Urinary bladder (tissue), 4 donors: ENCODE measurements at places on chromosomes 4 and X. TPM values are rescaled to one million over a fixed set of nuclear protein-coding genes. Genes with fewer than 3 reads are reported as not detected.
A peak's percentile ranks its signal among the peaks of the same experiment; 100 is the strongest.

TMPRSS11E gene
- 34.7 TPM for total RNA-seq

HS3ST1 gene
- total RNA-seq: 3.0 TPM

CENPVL1 gene
- total RNA-seq: not detected

DNA sequence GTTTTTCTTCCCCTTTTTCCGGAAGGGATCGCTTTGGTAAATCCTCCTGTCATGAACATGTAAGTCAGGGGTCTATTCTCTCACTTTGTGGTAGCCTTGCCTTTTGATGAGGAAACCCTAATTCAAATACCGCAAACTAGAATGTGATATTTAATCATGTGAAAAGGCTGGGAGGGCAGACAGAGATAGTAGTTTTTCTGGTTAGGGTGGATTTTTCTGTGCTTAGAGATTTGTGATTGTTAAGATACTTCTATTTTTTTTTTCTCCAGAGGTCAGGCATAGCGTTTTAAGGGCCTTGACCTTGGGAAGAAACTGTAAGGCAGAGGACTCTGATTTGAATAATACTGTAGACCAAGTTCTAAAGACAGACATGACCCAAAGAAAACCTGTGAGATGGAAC, 41.8 kb upstream of the PACRGL start:
- no peak for DNase-seq

DNA sequence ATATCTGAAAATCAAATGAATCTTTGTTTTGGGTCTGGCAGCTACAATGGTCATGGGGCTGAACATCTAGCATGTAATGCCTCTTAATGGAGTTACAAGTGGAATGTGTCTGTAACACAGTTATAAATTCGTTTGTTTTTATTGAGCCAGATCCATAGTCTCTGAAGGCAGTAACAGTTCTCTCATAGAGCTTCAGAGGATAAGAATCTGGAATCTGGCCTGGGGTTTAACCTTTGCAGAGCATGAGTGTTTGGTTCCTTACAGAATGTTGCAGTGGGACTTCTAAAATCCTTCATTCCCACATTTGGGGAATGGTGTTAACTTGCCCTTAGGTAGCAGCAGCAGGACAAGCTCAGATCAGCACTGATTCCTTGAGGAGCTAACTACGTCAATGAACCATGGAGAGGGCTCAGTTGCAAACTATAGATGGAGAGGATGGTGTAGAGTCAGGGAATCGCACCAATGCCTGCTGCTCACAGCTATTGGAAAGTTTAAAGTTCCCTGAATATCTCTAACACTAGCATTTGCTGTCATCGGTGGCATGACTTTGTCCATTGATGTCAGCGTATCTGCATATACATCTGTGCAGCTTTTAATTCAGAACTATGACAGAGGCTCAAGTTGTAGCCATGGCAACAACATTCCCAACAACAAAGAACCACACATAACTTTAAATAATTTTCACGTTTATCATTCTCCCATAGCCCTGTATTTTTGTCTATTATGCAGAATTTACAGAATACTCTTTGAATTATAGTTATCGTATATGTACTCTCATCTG, 72.2 kb downstream of the RASGEF1B start:
- no peak for DNase-seq

- peak; percentile 45 for DNase-seq
Observed at GRCh38 chr4:120071192-120071795, 4.6 kb upstream of the MAD2L1 start.

DNA sequence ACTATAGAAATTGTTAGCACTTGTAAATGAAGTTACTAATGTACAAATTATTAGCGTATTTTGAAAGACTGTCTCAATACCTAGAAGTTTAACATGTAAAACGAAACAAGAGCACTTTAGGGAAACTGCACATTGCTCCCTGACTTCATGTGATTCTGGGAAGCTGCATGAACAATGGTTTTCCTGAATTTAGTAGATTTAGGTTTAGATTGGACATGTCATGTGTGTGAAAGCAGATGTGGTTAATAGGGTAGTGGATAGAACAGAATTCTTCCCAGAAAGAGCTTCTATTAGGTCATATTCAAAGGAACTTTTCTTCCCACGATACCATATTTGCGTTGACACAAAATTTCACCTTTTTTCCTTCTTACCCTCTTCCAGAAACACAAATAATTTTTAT, 14.9 kb upstream of the CXCL8 start:
- no peak for DNase-seq

- no peak for DNase-seq
Observed at GRCh38 chrX:124260845-124261244, 71.6 kb upstream of the TEX13D start.

GRCh38 chr4:94926936-94927335, 169.2 kb downstream of the BMPR1B start:
- no peak for DNase-seq

DNA sequence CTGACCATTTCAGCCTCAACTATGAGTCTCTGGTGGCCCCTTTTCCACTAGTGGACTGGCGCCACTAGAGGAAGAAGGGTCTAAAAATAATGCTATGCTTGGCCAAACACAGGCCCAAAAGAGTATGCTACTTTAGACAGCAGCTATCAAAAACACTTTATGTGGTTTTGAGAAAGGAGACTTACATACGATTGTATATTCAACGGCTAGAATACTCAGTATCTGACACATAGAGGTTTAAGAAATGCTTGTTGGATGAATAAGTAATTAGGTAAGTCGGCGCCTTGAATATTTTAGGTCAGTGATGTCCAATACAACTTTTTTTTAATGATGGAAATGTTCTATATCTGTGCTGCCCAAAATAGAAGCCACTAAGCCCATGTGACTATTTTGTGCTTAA, 25.7 kb upstream of the TMPRSS11A start:
- DNase-seq: no peak

DNA sequence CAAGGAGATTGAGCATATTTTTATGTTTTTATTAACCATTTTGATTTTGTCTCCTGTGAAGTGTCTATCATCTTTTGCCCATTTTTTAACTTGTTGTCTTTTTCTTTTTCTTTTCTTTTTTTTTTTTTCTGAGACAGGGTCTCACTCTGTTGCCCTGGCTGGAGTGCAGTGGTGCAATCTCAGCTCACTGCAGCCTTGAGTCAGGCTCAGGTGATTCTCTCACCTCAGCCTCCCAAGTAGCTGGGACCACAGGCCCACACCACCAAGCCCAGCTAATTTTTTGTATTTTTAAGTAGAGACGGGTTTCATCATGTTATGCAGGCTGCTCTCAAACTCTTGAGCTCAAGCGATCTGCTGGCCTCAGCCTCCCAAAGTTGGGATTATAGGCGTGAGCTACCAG, 4.6 kb upstream of the ADD1 start:
- no peak for DNase-seq

- no peak for DNase-seq
Observed at GRCh38 chr4:55546506-55546755, 278 bp downstream of the CLOCK start.

- DNase-seq: no peak
Observed at GRCh38 chrX:10931976-10932375, 179.2 kb upstream of the HCCS start.

DNA sequence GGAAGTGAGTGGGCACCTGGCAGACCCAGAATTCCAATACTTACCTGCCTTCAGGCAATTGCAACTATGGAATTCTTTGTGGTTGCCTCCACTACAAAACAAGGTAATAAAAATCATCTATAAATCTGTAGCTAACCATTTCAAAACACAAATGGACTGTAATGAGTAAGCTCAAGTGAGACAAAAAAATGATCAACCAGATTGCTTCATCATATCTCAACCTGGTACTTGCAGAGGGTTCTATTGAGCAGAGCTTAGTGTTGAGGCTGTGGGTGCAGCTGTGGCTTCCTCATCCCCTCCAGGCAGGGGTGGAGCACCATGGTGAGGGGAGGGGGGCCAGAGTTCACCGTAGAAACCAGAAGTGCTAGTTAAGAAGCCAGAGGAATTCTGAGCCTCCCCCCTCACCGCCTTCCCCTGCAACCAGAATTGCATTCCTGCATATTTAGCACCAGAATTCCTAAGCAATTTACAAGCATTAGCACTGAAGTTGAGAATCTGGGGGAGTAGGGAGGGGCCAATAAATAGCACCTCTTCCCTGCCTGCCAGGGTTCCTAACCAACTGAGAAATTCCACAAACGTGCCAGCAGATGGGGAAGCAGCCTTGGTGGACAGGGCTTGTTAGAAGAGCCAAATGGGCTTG, 11.5 kb downstream of the CTAG1A start:
- DNase-seq: no peak

GRCh38 chr4:183831683-183832082, 73.4 kb upstream of the STOX2 start:
- DNase-seq: no peak

DNA sequence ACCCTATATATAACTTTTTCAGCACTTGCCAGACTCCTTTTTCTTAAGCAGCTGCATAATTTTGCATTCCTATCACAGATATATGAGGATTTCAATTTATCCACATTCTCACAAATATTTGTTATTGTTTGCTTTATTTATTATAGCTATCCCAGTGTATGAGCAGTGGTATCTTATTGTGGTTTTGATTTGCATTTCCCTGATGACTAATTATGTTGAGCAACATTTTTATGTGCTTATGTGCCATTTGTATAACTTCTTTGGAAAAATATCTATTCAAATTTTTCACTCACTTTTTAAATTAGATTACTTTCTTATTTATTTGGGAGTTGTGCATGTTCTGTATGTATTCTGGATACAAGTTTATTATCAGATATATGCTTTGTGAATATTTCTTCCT, 361.9 kb downstream of the KCTD8 start:
- DNase-seq: no peak

DNA sequence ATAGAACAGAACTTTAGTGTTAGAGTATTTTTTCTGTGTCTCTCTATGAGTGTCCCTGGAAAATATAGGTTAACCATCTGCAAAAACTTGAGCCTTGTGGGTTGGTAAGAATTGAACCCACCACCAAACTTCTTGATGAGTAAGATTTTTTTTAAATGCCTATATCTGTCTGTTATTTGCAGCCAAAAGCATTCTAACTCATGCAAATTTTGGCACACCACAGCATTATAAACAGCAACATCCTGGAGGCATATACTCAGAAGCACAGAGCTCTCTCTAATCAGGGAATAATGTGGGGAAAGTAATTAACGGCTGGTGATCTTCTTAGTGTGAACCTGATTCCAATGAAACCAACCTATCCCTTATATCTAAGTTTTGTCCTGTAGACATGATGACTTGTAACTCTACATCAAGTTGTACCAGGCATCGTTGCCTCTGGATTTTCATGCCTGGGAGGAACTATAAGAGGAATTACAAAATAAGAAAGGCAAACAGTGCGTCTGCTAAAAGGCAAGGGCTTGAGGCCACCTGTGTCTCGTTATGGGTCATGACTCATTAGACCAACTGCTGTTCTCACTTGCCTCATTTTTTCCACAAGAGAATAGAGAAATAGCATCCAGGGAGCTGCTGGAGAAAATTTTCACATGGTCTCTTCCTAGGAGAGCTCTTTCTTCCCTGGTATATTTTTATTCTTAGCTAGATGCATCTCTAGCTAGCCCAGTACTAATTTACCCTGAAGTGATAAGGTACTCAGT, 202.4 kb downstream of the CHIC2 start:
- no peak for DNase-seq

DNA sequence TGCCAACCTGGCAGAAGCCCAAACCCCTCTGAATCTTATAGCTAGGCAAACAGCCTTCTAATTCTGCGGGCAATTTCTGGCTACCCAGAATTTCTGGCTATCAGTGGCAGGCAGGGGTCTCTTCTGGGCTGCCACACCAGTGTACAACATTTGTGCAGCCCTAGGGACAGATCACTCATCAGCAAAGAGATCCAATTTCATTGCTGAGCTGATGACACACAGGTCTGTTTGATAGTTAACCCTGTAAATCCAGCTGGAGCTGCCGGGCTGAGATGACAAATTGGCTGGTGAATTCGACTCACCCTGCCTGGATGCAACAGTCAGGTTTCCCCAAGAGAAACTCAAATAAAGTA, 2.4 kb downstream of the MID1 start:
- DNase-seq: no peak

DNA sequence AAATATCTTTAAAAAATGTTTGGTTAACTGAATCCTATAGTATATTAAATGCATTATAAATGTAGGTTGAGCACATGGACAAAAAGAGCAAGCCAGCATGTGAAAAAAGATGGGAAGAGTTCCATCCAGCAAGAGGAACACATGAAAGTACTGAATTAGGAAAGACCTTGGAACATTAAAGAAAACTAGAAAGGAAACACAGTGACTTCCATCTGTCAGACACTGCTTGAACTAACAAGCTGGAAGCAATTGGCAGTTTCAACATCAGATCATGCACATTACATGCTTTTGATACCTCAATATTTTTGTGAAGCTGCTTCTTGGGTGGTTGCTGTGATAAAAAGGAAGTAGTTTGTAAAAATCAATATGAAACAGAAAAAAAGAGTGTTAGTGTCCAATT, 626.8 kb upstream of the GNPDA2 start:
- no peak for DNase-seq

DNA sequence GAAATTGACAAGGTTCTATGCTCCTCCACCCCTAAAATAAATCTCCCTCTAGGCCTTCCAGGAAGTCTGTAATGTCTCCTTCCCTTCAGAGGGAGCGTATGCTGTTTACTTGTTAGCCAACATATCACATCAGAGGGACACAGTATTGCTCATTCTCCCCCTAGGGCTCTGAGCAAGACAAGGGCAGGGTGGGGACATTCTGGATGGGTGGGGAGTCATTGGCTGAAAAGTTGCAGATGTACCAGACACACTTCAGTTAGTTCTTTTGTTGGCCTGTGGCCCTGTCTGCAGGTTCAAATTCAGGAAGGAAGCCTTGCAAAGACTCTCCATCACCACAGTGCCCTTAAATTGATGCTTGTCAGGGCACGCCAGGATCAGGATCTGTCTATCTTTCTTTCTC, 106.3 kb upstream of the TEX13D start:
- DNase-seq: no peak

- DNase-seq: no peak
Observed at GRCh38 chrX:129653971-129654651, 645 bp downstream of the APLN start.

- no peak for DNase-seq
Observed at GRCh38 chrX:149157976-149158375, 347.1 kb downstream of the IDS start.

GRCh38 chrX:109839694-109840567, 106.9 kb upstream of the ACSL4 start:
- DNase-seq: no peak

- DNase-seq: no peak
Observed at GRCh38 chrX:13759152-13759718, 24.7 kb downstream of the OFD1 start.

DNA sequence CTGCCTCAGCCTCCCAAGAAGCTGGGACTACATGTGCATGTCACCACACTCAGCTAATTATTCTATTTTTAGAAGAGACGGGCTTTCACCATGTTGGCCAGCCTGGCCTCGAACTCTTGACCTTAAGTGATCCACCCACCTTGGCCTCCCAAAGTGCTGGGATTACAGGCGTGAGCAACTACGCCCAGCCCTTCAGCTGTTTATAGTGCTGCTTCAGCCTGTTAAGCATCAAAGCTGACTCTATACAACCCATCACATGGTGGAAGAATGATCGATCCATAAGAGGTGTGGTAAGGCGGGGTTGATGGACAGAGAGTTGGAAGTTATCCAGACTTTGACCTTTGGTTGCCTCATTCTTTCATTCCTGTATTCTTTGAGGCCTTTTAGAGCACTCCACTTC, 56.2 kb upstream of the RAPGEF2 start:
- no peak for DNase-seq
